Central memory CD8-positive, alpha-beta T cell (primary cell): ENCODE measurements at places on chromosomes 2 and 18.

- no peak for DNase-seq
Observed at GRCh38 chr18:7681298-7681697, 114.2 kb downstream of the PTPRM start.

DNA sequence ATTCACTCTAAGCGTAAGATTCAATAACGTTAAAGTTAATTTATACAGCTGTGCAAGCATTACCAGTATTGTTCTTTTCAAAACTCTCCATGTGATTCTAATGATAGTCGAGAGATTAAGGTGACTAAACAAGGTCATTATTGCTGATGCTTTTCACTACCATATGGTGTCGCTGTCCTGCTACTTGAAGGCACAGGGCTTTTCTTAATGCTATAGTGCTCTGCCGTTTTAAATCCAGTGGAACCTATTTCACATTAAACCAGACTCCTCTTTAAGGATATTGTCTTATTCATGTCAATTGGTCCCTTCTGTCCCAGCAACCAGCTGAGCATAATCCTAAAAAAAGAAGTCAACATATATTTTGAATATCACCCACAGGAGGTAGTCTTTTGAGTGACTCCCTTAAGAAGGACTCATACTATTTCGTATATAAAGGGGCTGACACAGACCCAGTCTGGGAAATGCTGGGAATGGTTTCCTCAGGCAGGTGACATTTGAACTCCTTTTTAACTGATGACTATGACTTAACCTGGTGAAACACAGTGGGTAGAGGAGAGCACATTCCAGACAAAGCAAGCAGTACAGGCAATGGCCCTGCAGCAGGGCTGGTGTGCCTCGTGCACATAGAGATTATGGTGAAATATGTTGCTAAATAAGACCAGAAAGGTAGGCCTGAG is 53.9 kb upstream of the CYTIP start:
- no peak for DNase-seq

DNA sequence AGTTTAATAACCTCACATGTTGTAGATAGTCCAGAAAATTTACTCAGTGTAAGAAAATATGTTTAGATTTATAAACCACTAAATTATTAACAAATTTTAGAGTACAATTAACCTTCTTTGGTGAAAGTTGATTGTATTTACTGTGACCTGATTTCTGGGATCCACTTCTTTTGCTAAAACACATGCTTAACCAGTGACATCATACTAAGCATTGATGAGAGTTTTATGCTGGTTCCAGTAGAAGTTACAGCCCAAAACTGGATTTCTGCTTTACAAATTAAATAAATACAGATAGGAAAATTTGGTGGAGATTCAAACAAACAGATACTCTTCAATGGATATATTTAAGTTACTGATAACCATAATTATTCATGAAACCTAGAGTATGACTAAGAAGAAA is 40.9 kb downstream of the RBBP8 start:
- DNase-seq: no peak

- no peak for DNase-seq
Observed at GRCh38 chr2:56801214-56801613, 617.4 kb downstream of the CCDC85A start.
